ENCODE measurements at places on chromosomes 7 and 10. TPM values are rescaled to one million over a fixed set of nuclear protein-coding genes. Genes with fewer than 3 reads are reported as not detected.

NANOS1 gene
- 1.4 TPM for total RNA-seq

C10orf67 gene
- total RNA-seq, result not detected

MDFIC gene
- total RNA-seq, result 25.3 TPM

PIP gene
- not detected for total RNA-seq

FANK1 gene
- total RNA-seq, result 1.3 TPM

LRRC18 gene
- total RNA-seq, result not detected

TET1 gene
- total RNA-seq, result 3.6 TPM

PPA1 gene
- 79.8 TPM for total RNA-seq

RPEL1 gene
- total RNA-seq, result not detected

CHRM2 gene
- not detected for total RNA-seq

ANK3 gene
- total RNA-seq, result 24.3 TPM

NKX6-2 gene
- not detected for total RNA-seq

PNLIPRP1 gene
- total RNA-seq, result 1.4 TPM

EBLN1 gene
- not detected for total RNA-seq

GIMAP6 gene
- 49.2 TPM for total RNA-seq
